ENCODE measurements at places on chromosomes 7 and 10.

DNA sequence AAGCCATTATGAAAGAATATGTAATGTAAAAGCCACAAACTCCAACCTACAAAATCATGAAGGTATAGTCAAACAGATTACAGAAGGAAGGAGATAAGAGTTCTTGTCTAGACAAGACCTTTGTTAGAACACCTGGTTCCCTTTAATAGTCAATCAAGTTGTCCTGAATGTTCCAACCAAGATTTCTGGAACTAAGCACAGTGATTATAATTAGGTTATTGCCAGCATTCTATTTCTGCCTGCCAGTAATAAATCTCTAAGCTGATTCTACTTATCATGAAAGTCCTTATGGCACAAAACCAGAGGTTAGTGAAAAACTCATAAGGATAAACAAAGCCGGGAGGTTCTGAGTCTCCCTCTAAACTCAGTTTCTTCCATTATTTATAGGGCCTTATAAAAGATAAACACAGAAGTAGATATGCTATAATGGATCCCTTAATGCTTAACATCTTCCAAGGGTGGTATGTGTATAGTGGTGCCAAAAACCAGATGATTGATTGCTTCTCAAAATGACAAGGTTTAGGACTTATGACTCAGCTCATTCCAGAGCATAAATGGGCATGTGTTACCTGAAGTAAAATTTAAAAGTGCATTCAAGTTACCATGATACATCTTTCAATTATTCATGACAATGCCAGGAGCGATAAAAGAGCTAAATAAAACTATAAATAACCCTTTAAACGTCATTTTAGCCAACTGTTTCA lies 237.2 kb downstream of the CSTF2T start:
- DNase-seq: no peak

- no peak for DNase-seq
These were observed 287.2 kb upstream of the MKLN1 start for GRCh38 chr7:131040467-131040932.

GRCh38 chr10:105797234-105797890 lies 1156.3 kb downstream of the SORCS3 start:
- DNase-seq: no peak

- DNase-seq: no peak
These were observed 731.2 kb downstream of the TNS3 start for GRCh38 chr7:46850563-46851330.

DNA sequence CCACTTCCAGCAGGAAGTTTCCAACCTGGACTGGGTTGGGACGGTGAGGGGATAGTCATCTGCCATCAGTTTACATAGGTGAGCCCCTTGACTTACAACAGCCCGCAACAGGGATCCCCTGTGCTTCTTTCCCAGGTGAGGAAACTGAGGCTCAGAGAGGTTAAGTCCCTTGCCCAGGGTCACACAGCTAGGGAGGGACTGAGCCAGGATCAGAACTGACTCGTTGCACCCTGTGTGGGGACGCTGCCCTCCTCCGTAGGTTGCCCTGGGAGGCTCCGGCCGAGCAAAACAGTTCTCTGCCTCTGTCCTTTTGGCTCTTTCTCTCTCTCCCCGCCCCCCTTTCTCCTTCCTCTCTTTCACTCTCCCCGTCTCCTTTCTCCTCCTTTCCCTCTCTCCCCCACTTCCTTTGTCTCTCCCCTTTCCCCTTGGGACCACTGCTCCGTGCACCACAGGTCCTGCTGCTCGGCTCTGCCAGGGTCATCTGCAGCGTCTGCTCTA lies 117.4 kb upstream of the PPIF start:
- no peak for DNase-seq

- no peak for DNase-seq
These were observed 22.2 kb downstream of the TAS2R41 start for GRCh38 chr7:143499743-143500348.

DNA sequence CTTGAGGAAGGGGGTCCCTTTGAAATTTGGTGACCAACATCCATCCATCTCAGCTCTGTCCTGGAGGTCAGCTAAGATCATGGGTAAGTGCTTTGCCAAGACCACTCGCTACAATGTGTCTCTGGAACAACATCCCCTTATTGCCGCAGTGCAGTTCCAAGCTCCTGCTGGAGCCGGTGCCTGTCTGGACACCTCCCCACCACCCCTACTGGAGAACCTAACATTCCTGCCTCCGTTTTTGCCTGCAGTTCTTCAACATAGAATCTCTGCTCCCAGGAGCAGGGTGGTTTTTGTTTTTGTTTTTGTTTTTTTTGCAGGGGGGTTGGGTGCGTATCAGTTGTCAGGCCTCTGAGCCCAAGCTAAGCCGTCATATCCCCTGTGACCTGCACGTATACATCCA lies 51.2 kb upstream of the FXYD4 start:
- DNase-seq: no peak

- no peak for DNase-seq
These were observed 78.5 kb upstream of the MYL10 start for GRCh38 chr7:101707587-101707986.

- no peak for DNase-seq
These were observed 178.1 kb downstream of the BMPER start for GRCh38 chr7:34083440-34083839.

GRCh38 chr7:124689523-124689922 lies 76.1 kb downstream of the GPR37 start:
- DNase-seq: no peak
